Cardiac fibroblast (primary cell): ENCODE measurements at places on chromosomes 16 and 17.

DNA sequence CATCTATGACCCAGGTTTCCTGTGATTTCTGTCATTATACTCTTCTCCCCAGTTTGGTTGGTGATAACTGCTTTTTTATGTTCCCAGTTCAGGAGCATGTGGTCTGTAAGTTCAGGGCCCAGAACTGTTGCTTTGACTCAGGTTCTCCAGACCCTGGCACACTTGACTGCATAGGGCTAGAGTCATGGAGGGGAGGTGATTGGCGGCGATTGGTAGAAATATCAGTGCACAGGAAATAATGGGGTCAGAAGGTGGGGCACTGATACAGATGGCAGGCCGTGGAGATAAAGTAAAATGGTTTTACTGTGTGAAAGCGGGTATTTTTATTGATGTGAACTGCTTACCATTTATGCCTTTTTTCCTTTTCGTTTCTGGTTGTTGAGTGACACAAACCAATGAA is 28.7 kb downstream of the TAC4 start:
- DNase-seq, result no peak

GRCh38 chr17:63279498-63280230 is 166.4 kb downstream of the CYB561 start:
- DNase-seq, result peak; percentile 84

DNA sequence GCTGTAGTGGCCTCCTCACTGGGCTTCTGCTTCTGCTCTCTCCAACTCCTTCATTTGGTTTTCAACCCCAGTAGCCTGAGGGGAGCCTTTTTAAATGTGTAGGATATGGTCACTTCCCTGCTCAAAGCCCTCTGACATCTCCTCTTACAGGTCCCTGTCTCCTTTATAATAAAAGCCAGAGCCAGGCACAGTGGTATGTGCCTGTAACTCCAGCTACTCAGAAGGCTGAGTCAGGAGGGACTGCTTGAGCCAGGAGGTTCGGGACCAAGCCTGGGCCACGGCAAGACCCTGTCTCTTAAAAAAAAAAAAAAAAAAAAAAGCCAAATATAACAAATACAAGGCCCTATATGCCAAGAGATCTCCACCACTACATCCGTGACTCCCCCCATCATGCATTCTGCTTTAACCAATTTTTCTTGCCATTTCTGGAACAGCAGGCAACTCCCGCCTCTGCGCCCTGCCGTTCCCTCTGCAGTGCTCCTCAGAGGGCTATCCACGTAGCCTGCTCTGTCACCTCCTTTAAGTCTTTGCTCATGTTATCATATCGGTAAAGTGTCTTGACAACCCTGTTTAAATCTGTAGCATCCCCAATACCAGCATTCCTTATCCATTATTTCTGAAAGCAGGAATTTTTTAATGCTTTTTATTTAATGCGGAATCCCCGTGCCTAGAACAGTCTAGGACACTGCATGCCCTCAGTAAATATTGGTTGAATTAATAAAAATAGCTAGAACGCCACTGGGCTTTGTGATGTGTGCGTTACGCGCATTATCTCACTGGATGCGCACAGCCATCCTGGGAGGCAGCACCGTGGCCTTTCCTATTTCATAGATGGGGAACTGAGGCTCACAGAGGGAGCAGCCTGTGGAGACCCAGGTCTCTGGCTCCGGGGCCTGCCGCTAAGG is 9.5 kb downstream of the ZNF771 start:
- peak; percentile 5 for DNase-seq

DNA sequence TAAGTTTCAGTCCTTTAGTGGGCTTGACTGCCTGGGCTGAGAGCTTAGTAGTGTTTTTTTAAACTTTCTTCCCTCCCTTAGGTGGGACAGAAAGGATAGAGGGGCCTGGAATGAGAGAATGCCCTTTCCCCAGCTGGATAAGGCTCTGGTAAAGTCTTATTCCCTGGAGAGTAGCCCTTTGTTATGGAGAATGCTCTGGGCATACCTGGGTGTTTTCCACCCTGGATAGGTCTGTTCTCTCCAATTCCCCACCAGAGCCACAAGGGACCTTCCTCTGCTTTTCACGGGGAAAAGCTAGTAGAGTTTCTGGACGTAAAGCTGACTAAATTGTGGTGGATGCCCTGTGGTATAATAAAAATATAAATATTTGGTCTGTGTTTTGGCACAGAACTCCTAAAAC is 164.1 kb downstream of the HS3ST4 start:
- no peak for DNase-seq

DNA sequence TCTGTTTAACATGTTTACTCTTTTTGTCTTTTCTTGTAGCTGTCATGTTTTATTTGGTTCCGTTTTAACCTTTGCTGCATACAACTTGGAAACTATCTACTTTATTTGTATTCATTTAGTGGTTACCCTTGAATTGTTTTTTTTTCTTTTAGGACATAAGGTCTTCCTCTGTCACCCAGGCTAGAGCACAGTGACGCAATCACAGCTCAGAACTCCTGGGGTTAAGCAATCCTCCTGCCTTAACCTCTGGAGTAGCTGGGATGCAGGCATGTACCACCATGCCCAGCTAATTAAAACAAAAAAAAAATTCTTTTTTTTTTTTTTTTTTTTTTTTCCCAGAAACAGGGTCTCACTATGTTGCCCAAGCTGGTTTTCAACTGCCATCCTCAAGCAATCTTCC is 29.8 kb upstream of the USP43 start:
- no peak for DNase-seq

DNA sequence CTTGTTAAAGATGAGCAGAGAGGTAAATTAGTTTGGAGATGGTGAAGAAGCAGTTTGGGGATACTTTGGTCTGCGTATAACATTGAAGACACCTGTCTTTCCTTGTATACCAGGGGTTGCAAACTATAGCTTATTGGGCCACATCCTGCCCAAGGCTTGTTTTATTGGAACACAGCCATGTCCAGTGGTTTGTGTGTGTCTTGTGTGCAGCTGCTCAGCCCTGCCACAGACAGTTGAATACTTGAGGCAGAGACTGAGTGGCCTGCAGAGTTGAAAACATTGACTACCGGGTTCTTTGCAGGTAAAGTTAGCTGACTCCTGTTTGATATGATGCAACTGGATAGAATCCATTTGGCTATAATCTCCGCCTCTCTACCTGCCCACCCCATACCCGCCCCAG is 224.4 kb downstream of the PRKCA start:
- DNase-seq, result no peak

GRCh38 chr17:45825792-45826191 is 18.9 kb upstream of the SPPL2C start:
- no peak for DNase-seq

GRCh38 chr16:3490911-3491629 is 4.2 kb downstream of the C16orf90 start:
- DNase-seq, result no peak

DNA sequence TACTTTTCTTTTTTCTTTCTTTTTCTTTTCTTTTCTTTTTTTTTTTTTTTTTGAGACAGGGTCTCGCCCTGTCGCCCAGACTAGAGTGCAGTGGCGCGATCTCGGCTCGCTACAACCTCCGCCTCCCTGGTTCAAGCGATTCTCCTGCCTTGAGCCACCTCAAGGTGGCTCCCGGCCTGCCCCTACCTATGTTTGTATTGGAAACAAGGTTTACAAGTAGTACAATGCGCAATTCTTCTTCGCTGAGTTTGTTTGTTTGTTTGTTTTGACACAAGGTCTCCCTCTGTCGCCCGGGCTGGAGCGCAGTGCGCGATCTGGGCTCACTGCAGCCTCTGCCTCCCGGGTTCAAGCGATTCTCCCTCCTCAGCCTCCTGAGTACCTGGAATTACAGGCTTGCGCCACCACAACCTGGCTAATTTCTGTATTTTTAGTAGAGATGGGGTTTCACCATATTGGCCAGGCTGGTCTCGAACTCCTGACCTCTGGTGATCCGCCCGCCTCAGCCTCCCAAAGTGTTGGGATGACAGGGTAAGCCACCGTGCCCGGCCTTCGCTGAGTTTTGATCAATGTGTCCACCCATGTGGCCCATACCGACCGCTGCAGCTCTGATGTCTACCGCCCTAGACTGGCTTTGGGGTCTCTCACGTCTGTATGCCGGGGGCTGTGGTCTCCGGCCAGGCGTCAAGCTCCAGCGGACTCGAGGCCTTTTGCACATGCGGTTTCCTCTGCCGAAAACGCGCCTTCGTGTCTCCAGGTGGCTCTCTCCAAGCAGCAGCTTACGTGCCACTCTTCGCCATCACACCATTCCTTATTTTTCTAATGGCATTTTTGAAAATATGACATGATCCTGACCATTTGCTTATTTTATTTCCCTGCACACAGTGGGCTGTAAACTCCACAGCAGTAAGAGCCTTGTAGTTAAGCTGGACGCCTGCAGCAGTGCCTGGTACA is 1.1 kb upstream of the YBX2 start:
- DNase-seq, result no peak

- no peak for DNase-seq
Observed at GRCh38 chr17:2266045-2266864, 37.3 kb downstream of the SMG6 start.

DNA sequence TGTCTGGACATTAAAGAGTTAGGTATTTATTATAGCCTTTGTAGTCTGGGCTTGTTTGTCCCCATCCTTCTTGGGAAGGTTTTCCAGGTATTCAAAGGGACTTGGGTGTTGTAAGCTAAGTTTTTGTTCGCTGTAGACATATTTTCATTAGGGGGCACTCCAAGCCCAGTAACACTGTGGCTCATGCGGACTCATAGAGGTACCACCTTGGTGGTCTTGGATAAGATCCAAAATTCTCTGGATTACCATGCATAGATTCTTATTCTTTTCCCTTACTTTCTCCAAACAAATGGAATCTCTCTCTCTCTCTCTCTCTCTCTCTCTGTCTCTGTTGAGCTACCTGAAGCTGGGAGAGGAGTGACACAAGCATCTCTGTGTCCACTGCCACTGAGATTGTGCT is 48.9 kb downstream of the ERCC4 start:
- no peak for DNase-seq

DNA sequence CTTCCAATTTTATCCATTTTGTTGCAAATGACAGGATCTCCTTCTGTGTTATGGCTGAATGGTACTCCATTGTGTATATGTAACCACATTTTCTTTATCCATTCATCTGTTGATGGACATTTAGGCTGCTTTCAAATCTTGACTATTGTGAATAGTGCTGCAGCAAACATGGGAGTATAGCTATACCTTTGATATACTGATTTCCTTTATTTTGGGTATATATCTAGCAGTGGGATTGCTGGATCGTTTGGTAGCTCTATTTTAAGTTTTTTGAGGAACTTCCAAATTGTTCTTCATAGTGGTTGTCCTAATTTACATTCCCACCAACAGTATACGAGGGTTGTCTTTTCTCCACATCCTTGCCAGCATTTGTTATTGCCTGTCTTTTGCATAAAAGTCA is 67.8 kb downstream of the BRIP1 start:
- DNase-seq, result no peak

DNA sequence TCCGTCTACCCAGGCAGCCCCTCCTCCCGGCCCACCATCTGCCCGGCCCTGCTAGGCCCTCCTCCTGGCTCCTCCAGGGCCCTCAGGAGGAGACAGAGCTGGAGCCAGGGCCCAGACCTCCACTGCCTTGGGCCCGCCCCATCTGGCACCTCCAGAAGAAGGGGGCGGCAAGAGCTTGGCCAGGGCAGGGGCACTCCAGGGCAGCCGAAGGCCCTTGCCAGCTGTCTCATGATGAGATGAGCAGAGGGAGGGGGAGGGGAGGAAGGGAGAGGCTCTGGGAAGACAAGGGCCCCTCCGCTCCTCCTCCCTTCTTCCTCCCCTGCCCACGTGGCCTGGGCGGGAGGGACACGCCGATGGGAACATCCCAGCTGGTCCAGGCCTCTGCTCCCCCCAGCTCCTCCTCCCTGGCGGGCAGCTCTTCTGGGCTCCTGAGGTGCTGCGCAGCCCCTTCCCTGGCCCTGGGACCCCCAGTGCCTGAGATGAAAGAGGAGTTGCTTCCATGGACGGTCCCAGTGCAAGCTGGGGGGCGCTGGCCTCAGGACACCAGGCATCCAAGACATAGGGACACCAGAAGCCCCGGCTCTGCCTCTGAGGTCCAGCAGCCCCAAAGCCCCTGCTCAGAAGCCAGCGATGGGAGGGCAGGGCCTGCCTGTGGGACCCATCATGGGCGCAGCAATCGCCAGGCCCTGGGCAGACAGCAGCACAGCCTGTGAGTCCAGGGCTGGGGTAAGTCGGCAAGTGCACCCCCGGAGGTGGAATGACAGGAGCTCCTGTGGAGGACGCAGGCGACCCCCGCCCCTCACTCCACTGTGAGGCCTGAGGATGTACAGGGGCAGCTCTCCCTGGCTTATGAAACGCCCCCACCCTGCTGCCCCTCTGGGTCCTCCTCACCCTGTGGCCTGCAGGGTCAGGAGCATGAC is 23.6 kb upstream of the ENPP7 start:
- DNase-seq, result no peak

- DNase-seq, result peak; percentile 87
Observed at GRCh38 chr17:5413682-5414081, 5.8 kb downstream of the NUP88 start.

DNA sequence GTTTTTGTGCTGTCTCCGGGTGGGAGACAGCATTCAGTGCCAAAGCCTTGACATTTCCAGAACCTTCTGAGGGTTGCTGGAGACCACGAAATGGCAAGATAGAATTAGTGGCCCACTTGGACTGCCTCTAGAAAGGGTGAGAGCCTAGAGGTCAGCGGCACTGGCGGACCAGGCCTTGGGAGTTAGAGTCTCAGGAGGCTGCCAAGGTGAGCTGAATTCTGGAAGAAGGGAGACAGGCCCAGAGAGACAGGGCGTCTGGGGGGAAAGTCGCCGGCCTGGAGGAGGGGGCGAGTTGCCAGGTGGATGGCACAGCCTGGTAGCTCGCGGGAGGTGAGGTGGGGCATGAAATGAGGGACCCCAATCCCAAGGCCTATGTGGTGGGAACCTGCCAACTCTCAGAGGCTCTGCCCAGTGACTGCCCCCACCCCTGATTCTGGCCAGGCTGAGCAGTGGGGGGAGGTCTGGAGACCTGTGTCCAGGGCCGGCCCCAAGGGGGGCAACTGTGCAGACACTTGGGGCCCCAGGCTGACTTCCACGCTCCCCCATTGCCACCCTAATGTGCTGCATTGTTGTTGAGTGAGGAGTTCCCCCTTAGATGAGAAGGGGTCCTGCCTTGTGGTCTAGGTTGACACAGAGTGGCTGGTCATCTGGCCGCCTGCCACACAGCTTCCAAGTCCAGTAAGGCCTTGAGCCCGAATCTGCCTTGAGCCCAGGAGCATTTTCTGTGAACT is 211.1 kb upstream of the CIBAR2 start:
- DNase-seq, result no peak

GRCh38 chr17:70604854-70605253 is 435.5 kb downstream of the KCNJ2 start:
- no peak for DNase-seq

DNA sequence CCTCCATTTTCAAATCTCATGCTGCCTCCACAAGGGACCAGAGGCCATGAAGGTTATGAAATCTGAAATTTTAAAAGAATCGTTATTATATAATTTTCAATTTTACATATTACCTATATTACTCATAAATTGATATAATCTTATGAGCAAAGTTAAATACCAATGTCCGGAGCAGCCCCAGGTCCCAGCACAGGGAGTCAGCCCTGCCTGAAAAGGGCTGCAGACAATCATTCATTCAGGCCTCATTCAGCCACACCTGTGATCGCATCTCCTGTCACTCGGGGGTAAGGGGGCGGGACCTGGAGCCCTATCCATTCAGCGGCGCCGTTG is 172.5 kb downstream of the AHSP start:
- no peak for DNase-seq

- no peak for DNase-seq
Observed at GRCh38 chr17:81394377-81394920, 808 bp upstream of the BAHCC1 start.

- DNase-seq, result peak; percentile 90
Observed at GRCh38 chr17:2058586-2059546, 4.0 kb downstream of the HIC1 start.

GRCh38 chr17:82848022-82848592 is 8.3 kb upstream of the ZNF750 start:
- DNase-seq, result no peak

GRCh38 chr17:66929591-66929990 is 34.9 kb upstream of the CACNG4 start:
- DNase-seq, result no peak
